ENCODE measurements at places on chromosomes 6 and 20. TPM values are rescaled to one million over a fixed set of nuclear protein-coding genes. Genes with fewer than 3 reads are reported as not detected.

Gene PGK2
- not detected for total RNA-seq

Gene SIRPD
- total RNA-seq = not detected

Gene TMEM74B
- total RNA-seq = 0.11 TPM

Gene PAK5
- not detected for total RNA-seq

Gene SAMD3
- 0.39 TPM for total RNA-seq

Gene CPXM1
- total RNA-seq = 0.22 TPM

Gene DEF6
- total RNA-seq = 0.86 TPM

Measured in articular chondrocyte of knee joint (primary cell).